CD4-positive, alpha-beta T cell treated with Interleukin-10 for 1 hour (primary cell): ENCODE measurements at places on chromosomes 3 and 15.

GRCh38 chr15:25673351-25673750, 189.8 kb downstream of the ATP10A start:
- DNase-seq: no peak

DNA sequence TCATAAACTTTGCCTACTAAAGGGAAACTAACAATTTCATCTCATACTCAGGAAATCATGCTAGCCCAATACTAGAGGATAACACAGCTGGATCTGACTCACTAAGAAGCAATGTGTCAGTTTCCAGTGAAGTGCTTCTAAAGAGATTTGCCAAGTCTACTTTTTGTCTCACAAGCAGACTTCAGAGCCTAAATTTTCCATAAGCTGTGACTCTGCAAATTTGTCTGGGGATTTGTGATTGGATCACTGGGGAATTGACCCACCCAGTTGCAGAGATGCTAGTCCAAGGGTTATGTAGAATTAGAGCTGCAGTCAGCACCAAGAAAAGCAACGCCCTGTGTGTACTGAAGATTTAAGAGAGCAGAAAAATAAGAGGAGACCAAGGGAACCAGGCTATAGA, 647.1 kb downstream of the NTRK3 start:
- no peak for DNase-seq

GRCh38 chr3:37477275-37477674, 302.9 kb upstream of the LRRFIP2 start:
- DNase-seq: no peak

DNA sequence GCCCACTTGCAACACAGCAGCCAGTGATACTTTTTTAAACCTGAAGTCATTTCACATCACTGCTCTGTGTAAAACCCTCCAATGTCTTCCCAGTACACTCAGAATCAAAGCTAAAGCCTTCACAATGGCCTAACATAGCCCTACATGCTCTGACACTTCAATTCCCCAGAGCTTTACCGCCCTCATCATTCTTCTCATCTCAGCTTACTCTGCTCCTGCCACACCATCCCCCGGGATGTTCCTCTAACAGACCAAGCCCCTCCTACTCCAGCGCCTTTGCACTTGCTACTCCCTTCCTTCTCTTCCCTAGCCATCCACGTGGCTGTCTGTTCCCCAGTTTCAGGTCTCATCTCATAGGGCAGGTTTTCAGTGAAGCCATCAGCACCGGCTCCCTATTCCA, 194.0 kb downstream of the SSR3 start:
- DNase-seq: no peak

DNA sequence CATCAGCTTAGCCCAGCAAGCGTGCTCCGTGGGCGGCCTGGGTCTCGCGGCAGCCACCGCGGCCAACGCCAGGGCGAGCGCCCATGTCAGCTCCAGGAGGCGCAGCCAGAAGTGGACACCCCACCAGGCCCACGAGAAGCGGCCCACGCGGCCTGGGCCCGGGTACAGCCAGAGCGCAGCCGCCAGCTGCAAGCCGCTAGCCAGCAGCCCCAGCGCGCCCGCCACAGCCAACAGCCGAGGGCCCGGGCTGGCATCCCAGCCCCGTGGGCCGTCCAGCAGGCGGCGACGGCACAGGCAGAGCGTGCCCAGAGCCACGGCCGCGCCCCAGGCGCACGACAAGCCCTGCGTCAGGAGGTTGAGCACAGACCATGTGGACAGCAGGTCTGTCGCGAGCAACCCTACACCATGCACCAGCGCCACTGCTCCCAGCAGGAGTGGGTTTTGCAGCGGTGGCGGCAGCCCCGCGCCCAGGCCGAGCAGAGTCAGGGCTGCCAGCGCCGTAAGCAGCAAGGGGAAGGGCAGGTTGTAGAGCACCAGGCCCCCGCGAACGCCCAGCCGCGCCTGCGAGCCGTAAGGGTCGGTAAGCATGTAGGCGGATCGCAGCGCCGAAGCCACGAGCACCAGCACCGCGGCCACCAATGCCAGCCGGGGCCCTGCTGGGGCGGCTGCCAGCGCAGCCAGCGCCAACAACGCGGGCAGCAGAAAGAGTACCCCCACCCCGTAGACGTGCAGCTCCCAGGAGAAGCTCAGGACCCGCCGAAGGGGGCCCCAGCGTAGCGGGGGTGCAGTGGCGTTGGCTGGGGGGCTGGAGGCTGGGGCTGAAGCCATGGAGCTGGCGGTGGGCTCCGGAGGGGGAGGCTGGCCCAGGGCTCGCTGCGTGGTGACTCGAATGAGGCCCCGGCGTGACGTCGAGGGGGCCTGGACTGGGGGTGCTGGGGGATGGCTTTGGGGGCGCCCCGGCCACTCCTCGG, 4.9 kb downstream of the PRRT3 start:
- DNase-seq: no peak

GRCh38 chr3:194691481-194692283, 6.0 kb downstream of the FAM43A start:
- no peak for DNase-seq

DNA sequence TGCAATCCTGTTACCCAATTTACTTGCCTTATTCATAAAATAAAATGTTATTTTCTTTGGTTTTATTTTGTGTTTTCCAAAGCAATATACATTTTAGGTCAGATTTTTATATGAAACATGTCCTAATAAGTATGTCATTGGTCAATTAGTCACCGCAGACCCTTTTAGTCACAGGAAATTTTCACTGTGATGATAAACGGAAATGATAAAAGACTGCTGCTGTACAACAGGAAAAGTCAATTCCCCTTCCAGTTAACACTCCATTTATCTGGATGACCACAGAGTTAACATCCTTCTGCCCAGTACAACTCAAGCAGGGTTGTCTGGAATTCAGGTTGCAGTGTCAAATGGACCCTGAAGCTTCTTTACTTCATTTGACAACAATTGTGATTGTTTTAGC, 175.2 kb downstream of the LSAMP start:
- no peak for DNase-seq

DNA sequence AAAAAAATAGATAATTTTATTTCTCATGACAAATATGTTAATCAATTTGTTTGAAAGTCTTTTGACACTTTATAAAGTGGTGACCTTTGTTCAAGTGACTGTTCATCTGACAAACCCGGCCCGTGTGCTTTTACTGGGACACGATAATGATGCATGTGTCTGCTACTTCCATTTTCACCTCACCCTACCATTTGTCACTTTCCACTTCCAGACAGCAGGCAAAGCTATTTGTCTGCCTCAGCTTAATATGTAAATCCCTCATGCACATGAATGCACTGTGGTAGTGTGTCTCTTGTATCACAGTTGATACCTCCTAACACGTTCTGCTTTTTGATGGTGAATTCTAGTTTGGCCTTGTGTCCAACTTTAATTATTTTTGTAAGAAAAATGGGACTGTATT, 204.3 kb downstream of the BBX start:
- DNase-seq: no peak

GRCh38 chr15:45635191-45635638, 386 bp downstream of the SQOR start:
- DNase-seq: peak; percentile 64

GRCh38 chr3:45020534-45020933, 5.6 kb upstream of the CLEC3B start:
- DNase-seq: peak; percentile 19

GRCh38 chr15:60392986-60393790, 4.6 kb downstream of the ANXA2 start:
- DNase-seq: no peak

- DNase-seq: no peak
Measured at GRCh38 chr15:59329570-59330350, 42.9 kb downstream of the MYO1E start.

- no peak for DNase-seq
Measured at GRCh38 chr3:143358793-143359491, 239.4 kb downstream of the CHST2 start.

DNA sequence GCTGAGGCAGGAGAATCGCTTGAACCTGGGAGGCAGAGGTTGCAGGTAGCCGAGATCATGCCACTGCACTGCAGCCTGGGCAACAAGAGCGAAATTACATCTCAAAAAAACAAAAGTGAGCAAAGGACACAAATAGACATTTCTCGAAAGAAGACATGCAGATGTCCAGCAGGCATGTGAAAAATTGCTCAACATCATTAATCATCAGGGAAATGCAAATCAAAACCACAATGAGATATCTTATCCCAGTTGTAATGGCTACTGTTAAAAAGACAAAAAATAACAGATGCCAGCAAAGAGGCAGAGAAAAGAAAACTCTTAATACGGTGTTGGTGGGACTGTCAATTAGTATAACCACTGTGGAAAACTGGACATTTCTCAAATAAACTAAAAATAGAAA, 20.9 kb downstream of the ASB7 start:
- no peak for DNase-seq

DNA sequence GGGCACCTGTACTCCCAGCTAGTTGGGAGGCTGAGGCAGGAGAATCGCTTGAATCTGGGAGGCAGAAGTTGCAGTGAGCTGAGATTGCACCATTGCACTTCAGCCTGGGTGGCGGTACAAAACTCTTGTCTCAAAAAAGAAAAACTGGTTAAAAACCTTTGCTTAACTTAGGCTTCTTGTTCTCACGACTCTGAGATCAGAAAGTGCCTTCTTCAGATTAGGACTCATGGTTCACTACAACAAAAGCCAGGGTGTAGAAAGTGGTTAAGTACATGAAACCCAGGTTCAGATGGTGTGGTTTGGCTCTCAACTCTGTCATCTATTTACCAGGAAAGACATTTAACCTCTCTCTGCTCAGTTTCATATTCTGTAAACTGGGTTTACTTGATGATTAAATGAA, 168.4 kb downstream of the TUSC7 start:
- no peak for DNase-seq

- peak; percentile 38 for DNase-seq
Measured at GRCh38 chr3:157129803-157130466, 30.0 kb downstream of the CCNL1 start.

- no peak for DNase-seq
Measured at GRCh38 chr3:77091809-77092208, 51.9 kb downstream of the ROBO2 start.

- no peak for DNase-seq
Measured at GRCh38 chr15:28903555-28903954, 17.8 kb downstream of the APBA2 start.

- DNase-seq: no peak
Measured at GRCh38 chr3:59234884-59235633, 185.2 kb upstream of the CFAP20DC start.

DNA sequence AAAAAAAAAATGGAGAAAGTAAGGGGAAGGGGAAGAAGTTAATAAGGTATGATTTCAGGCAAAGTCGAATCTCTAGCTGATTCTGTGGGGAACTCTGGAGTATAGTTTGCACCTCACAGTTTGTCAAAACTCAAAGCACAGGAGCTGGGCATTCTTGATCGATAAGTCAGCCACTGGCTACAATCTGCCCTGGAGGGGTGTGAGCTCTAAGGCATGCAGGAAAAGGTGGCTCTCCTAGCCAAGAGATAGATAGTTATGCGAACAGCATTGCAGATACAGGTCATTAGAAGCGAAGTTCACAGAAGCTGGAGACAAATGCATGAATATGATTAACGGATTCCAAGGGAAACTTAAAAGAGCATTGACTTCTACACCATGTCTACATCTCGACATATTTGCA, 952.6 kb downstream of the AGBL1 start:
- no peak for DNase-seq

- DNase-seq: no peak
Measured at GRCh38 chr3:12758025-12758781, 856 bp downstream of the TMEM40 start.

GRCh38 chr3:104906001-104906639, 460.6 kb upstream of the ALCAM start:
- no peak for DNase-seq

GRCh38 chr3:187858041-187858440, 112.8 kb upstream of the BCL6 start:
- DNase-seq: no peak

DNA sequence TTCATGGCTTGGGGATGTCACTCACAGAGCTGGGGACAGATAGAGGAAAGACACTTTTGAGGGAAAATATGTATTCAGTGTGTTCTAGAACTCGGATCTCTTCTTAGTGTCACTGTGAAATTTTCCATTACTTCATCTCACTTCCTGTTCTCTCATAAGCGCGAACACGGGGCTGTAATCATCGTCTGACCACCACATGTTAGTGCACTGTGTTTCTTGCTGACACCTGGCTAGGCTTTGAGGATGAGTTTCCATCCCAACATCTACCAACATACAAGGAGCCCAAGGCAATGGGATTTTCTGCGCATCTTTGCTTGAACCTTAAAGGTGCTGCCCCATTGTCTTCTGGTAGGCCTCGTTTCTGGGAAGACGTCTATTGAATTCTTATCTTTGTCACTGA, 84.0 kb downstream of the LIPC start:
- no peak for DNase-seq

DNA sequence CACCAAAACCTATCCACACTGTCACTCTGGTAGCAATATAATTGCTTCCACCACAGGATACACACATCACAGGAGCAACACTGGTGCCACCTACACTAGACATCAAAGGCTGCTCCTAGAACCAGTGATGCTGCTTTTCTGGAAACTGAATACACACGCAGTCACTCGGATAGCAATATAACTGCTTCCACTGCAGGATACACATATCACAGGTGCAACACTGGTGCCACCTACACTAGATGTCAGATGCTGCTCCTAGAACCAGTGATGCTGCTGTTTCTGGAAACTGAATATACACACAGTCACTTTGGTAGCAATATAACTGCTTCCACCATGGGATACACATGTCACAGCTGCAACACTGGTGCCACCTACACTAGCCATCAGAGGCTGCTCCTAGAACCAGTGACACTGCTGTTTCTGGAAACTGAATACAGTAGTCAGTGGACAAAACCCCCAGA, 6.9 kb upstream of the TNFSF10 start:
- DNase-seq: no peak

DNA sequence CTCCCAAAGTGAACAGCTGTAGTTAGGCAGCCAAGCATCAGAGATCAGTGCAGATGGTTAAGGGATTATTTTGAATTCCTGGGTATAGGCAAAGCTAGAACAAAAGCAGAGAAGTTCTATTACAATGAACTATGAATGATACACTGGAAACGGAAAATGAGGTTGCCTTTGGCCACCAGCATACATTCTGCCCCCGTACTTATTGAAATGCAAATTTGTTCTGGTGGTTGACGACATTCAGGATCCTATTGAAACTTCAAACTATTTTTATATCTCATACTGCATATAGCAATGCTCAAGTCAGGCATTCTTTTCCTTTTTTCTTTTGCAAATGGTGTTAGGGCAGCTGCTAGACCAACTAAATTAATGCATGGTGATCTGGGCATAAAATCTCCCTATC, 61.7 kb downstream of the SLC12A1 start:
- no peak for DNase-seq

GRCh38 chr3:141231952-141232823, 563 bp downstream of the PXYLP1 start:
- DNase-seq: peak; percentile 21

GRCh38 chr3:110708156-110708555, 363.5 kb upstream of the NECTIN3 start:
- no peak for DNase-seq

DNA sequence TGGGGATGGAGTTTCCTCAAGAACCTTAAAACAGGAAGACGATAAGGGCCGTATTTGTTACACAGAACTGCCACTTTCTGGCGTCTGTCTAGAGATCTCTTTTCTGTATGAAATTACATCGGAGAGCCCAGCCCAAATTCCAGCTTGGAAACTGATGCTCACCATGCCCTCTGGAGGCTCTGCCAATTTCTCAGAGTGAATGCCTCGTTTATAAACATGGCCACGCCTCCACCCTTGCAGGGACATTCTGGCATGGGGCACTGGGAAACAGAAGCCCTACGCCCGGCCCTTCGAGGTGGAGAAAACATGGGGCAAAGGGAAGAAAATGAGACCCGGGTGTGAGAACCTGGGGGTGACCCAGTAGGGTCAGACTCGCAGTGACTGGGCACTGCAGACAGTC, 53.4 kb upstream of the SEC13 start:
- no peak for DNase-seq

- DNase-seq: no peak
Measured at GRCh38 chr3:48248095-48248850, 7.4 kb downstream of the ZNF589 start.
